ENCODE measurements at places on chromosomes 3 and 15.

GRCh38 chr3:39104961-39105686, 2.3 kb downstream of the GORASP1 start:
- DNase-seq = no peak

DNA sequence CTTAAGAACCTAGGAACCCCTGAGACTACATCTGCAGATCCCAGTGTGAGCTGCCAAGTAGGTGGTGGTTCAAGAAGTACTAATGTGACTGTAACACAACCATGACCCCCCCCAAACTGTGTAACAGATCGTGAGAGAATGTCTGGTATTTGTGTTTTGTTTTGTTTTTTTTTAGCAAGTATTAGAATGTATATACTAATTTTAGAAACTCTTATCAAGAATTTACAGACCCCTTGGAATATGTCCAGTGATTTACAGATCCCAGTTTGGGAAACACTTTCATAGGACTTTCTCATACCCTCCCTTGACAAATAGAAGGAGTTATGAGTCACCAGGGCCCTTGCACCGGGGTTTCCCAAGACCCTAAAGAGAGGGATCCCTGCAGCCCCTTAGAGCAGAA, 79.8 kb downstream of the SEMA5B start:
- peak; percentile 71 for DNase-seq

DNA sequence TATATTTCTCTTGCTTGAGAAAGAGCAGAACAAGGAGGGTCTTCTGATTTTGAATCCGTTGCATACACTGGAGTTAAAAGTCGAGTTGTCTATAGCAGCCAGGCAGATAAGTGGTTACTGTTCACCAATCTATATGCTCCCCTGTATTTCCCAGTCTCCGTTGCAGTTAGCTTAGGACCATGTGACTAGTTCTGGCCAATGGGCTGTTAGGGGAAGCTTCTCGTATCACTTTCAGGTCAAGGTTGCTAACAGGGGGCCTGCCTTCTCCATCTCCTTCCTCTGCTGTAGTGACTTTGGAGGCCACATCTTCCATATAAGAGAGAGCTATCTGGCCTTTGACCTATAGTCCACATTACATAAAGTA, 188.5 kb upstream of the KBTBD8 start:
- no peak for DNase-seq

- DNase-seq = peak; percentile 62
Measured at GRCh38 chr3:124620600-124621063, 109.6 kb upstream of the UMPS start.

DNA sequence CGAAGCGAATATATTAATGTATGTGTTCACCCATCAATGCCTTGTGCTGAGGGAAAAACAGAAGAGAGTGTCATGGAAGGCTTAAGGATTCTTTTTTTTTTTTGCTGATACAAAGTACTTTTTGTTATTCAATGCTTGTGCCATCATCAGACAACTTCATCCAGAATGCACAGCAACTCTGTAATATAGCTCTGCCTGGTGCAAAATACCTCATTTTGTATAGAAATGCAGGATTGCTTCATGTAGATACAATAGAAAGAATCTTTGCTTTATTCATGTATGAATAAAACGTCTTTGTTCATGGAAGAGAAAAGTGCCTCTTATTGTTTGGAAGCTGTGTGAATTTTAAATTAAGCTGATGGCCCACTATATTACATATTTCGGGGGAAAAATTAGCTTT, 62.9 kb downstream of the SH3GL3 start:
- DNase-seq = no peak

DNA sequence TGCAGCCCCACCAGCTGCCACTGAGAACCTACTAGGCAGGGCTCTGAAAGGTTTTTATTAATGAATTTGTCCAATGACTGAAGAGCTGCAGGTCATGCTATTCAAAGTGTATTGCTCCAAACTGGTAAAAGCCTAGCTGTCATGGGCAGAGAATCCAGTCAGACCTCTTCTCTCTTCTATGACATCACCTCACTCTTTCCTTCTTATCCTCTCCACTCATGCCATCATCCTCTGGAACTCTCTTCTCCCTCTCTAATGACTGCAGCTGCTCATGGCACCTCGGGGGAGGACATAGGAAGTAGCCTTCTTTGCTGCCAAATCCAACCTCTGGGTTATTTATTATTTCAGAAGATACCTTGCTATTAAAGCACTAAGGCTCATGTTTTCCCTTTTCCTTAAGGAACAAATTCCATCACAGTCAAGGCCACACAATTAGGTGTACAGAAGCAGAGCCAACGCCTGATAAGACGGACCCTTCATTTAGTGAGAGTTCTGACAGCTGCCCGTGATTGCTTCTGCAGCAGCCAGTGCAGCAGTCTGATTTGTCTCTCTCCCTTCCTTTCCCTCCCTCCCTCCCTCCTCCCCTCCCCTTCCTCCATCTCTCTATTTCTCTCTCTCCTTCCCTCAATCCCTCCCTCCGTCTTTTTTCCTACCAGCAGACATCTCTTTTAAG, 87.0 kb upstream of the ONECUT1 start:
- DNase-seq = no peak

DNA sequence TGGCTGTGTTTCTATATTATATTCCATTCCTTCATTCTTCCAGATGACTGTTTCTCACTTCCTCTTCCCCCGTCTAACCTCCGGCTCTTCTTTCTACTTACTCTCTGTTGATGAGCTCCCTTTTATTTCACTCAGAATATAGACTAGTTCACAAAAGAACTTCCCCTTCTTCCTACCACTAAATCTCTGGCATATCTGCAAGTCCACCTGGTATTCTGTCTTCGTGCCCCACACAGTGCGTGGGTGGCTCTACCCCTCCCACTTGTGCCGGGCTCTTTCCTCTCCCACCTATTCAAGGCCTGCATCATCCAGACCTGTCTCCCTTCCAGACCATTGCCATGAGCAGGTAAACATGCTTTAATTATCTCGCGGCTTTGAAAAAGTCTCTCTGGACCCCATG, 73.0 kb downstream of the SCN10A start:
- no peak for DNase-seq

- no peak for DNase-seq
Measured at GRCh38 chr3:196689941-196690660, 21.9 kb downstream of the CEP19 start.

- no peak for DNase-seq
Measured at GRCh38 chr3:116139641-116140040, 305.6 kb downstream of the LSAMP start.

- no peak for DNase-seq
Measured at GRCh38 chr3:52756141-52756540, 14.6 kb downstream of the NEK4 start.

DNA sequence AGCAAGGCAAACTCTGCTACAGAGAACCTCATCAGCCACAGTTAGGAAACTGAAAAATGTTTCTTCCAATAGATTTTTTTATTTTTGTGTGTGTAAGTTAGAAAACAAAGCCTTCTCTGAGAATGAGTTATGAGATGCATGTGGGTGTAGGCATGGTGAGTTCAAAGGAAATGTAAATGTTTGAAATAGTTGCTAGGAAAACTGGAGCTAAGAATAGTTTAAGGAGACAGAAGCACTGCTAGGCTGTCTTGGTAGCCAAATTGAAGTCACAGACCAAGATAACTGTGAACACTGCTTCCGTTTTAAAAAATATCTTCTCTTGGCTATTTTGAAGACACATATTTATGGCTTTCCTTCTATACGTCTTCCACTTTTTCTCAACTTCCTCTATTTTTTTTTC, 1501.2 kb upstream of the CADM2 start:
- DNase-seq = peak; percentile 30

- no peak for DNase-seq
Measured at GRCh38 chr3:141382571-141382970, 14.3 kb downstream of the ZBTB38 start.

GRCh38 chr15:59174835-59175831, 31.5 kb upstream of the LDHAL6B start:
- DNase-seq = peak; percentile 86

GRCh38 chr15:100191161-100191560, 150.6 kb downstream of the ADAMTS17 start:
- DNase-seq = no peak
